ENCODE measurements at places on chromosomes 16 and 17.
A peak's percentile ranks its signal among the peaks of the same experiment; 100 is the strongest.

DNA sequence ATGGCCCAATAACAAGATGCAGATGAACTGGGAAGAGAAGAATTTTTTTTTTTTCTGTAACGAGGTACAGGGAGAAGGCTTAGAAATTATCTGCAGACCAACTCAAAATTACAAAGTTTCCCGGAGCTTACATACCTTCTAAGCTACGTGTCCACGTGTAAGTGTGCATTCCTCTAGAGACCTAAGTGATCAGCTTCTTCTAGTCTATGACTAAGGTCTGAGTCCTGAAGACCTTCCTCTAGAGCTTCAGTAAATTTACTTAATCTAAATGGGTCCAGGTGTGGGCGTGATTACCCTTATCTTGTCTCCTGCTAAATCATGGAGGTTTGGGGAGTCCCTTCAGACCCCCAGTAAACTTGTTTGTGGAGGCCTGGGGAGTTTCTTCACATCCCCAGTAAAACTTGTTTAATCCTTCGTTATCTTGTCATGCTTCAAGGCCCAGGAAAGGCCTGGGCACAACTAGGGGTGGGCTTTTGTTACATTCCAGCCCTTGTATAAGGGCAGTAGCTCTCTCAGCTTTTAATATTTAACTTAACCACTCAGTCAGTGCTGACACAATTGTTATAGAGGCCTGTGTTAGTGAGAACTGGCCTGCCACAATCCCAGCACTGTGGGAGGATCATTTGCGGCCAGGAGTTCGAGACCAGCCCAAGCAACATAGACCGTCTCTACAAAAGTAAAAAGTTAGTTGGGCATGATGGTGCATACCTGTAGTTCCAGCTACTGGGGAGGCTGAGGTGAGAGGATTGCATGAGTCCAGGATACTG is 342.3 kb downstream of the SNX29 start:
- DNase-seq: no peak

- no peak for DNase-seq
These were observed 87.3 kb downstream of the C16orf78 start for GRCh38 chr16:49460786-49461470.

- DNase-seq: no peak
These were observed 7.9 kb downstream of the DYNLL2 start for GRCh38 chr17:58091024-58091567.

DNA sequence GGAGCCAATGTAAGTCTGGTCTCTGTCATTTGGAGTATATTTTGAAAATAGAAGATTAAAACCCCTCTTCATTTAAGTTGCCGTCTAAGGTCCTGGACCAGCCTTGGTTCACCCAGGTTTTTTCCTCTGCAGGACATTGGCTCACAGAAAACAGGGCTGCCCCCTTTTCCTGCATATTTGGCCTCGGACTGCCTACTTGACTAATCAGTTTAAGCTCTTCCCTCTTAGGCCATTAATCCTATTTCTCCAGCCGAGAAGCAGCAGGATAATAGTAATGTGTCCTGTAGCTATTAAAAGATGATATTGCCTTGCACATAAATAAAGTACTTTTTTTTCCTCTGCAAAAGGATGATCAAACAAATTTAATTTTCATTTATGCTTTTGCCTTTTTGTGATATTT is 52.1 kb downstream of the PRKCA start:
- DNase-seq: no peak

GRCh38 chr17:44733753-44734152 is 25.0 kb upstream of the ADAM11 start:
- DNase-seq: no peak

DNA sequence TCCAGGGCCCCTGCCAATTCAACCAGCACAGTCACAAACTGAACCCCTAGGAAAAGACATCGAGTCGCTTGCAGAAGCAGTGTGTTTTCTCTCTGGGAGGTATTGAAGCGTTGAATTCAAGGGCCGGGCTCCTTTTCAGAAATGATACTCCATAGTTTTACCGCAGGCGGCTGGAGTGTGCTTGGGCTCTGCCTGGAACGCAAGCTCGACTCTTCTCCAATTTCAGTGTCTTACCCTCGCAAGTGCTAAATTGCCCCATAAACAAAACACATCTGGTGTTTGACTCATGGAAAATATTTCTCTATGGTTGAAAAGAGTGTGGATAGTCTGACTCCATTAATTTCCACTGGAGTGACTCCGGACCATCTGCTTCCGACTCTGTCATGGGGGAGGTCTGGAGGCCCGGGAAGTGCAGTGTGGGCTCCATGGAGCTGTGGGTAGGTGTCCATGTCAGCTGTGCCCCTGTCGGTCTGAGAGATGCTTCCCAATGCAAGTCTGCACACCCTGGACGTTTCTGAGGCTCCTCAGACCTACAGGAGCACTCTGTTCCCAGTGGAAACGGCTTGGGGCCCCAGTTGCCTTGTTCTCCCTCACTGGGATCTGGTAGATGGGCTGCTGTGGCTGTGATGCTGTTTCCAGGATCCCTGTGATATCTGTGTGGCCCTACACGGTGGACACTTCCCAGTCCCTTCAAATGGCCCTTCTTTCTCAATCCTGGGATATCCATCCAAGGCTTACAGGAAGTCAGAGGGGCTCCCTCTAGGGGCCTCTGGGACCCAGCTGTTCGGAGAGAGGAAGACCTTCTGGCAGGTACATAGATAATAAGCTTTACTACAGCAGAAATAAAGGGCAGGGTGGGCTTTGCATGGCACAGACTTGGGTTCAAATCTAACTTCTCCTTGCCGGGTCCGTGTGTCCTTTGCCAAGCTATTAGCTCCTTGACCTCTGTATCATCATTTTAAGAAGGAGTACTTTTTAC is 119.8 kb upstream of the CDH13 start:
- DNase-seq: no peak

GRCh38 chr16:68893710-68894705 is 50.7 kb downstream of the TANGO6 start:
- no peak for DNase-seq

DNA sequence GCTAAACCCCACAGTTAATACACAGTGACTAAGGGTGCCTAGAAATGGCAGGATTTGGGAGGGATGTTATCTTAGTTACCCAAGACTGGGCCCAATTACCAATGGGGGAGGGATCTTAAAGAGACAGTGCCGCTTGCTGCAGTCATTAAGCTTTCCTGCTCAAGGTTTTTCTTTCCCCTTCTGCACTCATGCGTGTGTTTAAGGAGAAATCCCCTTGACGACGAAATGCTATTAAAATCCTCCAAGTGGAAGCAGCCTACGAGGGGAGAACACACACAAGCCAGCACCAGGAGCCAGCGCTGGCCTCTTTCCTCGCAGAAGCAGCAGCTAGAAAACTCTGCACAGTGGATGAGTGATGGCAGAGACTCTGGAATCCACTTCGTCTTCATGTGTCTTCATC is 22.0 kb downstream of the SALL1 start:
- DNase-seq: no peak

DNA sequence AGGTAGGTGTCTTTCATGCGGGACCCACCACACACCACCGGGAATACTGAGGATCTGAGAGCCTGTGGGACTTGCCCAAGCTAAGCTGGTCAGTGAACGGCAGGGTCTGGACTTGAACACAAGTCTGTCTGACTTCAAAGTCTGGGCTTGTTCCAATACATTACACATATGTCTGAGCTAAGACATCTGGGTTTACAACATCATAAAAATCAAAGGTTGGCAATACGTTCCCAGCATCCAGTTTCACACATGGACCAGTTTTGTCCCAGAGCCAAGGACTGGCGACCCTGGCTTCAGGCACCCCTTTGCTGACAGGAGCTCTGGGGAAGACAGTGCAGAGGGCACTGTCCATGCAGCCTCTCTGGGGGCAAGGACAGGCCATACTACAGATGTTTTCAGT is 27.9 kb upstream of the AXIN2 start:
- DNase-seq: no peak

DNA sequence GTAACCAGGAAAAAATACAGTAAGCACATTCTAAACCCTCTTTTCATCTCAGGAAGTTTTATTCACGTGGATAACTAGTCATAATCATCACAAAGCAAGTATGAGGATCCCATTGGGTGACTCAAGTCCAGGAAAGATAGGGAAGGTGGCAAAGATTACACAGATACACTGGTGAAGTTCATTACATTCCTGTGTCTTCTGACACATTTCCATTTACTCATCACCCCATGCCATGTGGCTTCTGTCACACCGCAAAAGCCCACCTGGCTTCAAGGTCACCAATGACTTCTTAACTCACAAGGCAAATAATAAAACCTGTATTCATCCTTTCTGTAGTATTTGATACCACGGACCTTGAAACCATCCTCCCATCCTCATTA is 17.0 kb downstream of the HS3ST3A1 start:
- DNase-seq: no peak

- no peak for DNase-seq
These were observed 216.7 kb downstream of the C16orf95 start for GRCh38 chr16:87100306-87101058.

- DNase-seq: no peak
These were observed 102.1 kb downstream of the SNX29 start for GRCh38 chr16:12078405-12079280.

DNA sequence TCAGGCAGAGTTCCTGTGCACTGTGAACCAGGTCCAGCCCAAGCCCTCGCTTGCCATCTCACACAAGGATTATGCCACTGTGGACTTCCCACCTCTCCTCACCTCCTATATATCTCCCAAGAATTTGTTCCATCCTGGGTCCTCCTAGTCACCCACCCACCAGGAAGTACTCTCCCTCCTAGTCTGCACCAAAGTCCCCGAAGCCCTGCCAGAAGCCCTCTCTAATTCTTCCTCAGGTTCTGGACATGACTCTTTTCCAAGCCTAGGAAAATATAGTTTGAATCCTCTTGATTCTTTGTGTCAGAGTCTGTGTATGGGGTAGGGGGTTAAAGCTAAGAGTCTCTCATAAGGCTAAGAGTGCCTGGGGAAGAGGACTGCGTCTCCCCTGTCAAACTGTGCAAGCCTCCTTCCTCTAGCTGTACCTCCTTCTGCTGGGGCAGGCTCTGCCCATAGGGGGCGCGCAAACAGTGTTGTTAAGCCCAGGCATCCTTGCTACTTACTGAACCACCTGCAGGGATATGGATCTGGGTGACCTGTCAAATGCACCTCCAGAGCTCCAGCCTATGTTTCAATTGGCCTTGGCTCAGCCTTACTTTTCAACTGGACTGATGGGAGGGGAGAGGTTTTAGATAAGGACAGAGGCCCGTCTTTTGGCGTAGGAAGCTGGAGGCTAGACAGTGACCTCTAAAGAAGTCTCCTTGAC is 16.6 kb upstream of the DLX4 start:
- DNase-seq: peak; percentile 80

- peak; percentile 28 for DNase-seq
These were observed 61.2 kb upstream of the RPH3AL start for GRCh38 chr17:413706-414380.

GRCh38 chr17:81683208-81683583 is 401 bp downstream of the ARL16 start:
- no peak for DNase-seq

DNA sequence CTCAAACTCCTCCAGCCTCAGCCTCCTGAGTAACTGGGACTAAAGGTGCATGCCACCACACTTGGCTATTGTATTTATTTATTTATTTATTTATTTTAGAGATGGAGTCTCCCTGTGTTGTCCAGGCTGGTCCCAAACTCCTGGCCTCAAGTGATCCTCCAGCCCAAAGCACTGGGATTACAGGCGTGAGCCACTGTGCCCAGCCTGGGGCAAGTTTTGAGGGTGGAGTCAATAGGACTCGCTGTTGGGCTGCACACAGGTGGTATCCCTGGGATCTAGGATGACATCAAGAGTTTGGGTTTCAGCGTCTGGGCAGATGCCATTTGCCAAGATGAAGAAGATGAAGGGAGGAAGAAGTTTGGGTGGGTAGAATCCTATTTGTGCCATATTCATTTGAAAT is 213.9 kb downstream of the GSG1L start:
- no peak for DNase-seq

- DNase-seq: no peak
These were observed 25.3 kb downstream of the KLHDC4 start for GRCh38 chr16:87740441-87740840.

- DNase-seq: no peak
These were observed 87.0 kb upstream of the MAF start for GRCh38 chr16:79687249-79688130.

- no peak for DNase-seq
These were observed 458.4 kb downstream of the SHISA9 start for GRCh38 chr16:13359835-13360234.

DNA sequence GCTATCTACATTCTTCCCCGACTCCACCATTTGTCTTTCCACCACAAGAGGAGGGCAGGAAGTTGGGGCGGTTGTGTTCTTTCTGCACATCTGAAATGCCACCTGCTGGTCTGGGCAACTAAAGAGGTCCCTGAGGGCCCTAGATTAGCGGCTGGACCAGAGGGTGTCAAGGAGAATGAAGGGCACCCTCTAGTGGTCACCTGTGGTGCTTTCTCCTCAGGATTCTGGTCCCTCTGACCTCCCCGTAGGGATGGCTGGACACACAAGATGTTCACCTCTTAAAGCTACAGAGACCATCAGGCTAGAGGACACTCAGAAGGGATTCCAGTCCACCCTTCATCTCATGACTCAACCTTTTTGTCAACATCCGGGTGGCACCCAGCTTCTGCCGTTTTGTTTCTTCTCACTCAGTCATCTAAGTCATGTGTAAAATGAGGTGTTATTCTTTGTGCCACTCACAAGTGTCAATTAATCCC is 2.9 kb upstream of the SCIMP start:
- DNase-seq: peak; percentile 60

DNA sequence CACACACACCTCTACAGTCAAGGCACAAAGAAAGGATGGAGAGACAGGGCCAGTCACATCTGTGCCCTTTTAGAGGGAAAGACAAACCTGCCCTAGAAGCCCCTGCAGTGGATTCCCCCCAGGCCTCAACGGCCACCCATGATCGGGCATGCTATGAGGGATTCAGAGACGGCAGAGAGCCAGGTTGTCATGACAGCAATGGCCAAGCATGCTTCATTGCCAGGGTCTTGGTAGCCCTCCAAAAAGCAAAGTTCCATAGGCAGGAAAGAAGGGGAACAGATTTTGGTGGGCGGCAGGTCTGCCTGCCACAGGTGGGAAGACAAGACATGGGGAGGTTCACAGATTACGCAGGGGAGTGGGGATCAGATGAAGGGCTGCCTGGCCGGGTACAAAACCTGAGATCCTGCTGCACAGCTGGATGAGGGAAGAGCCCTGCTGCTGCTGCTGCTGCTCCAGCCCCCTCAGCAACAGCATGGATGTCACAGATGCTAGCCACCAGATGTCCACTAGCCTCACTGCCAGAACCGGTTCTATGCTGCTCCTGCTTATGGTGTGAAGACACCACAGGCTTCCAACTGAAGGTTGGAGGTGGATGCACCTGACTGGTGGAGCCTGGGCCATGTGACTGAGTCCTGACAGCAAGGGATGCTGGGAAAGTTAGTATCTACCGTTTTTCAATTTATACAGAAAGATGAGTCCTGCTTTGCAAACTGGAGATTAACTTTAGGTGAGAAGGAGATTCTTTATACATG is 17.8 kb downstream of the ACTG1 start:
- DNase-seq: no peak

- DNase-seq: no peak
These were observed 126.0 kb upstream of the CIBAR2 start for GRCh38 chr16:85238233-85238647.
